ENCODE measurements at places on chromosomes 2 and 18.

DNA sequence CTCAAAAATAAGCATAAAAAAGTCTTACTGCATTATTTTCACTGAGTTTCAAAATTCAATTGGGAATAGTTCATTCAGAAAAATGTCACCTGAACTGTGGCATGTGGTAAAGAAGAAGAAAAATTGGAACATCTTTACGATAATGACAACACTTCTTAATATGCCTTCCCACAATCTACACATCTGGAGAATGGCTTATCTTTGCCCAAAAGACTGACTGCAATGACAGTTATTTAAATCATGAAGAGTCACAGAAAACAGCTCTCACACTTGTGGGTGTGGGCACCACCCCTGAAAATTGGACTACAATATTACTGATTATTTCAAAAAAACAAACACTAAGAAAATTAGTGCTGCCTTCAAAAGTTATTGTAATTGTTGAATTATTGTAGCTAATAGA, 152.3 kb downstream of the USP34 start:
- no peak for DNase-seq

GRCh38 chr2:201414099-201415023, 36.9 kb downstream of the TRAK2 start:
- DNase-seq = no peak

- DNase-seq = no peak
Measured at GRCh38 chr2:122988395-122989221, 1036.5 kb upstream of the CNTNAP5 start.

DNA sequence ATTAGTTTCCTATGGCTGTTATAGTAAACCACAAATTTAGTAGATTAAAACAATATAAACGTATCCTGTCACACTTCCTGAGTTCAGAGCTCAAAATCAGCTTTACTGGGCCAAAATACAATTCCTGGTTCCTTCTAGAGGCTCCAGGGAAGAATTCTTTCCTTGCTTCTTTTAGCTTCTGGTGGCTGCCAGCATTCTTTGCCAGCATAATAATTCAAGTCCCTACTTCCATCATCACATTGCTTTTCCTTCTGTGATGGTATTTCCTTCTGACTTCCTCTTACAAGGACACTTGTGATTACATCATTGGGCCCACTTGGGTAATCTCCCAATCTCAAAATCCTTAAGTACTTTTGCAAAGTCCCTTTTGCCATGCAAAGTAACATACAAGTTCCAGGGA, 40.6 kb downstream of the MOB4 start:
- no peak for DNase-seq

- DNase-seq = no peak
Measured at GRCh38 chr2:10873171-10873570, 38.6 kb upstream of the KCNF1 start.

GRCh38 chr18:3885209-3885792, 435.3 kb downstream of the TGIF1 start:
- no peak for DNase-seq

DNA sequence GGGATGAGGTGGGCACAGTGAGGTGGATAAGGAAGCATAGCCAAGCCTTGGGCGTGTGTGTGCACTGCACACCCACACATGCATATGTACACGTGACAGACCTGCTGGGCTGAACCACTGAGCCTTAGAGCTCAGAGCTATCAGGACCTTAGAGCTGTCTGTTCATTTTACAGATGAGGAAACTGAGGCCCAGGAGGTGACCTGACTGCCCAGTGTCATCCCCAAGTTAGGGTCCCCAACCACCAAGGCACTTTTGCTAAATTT, 8.2 kb upstream of the SNED1 start:
- no peak for DNase-seq

DNA sequence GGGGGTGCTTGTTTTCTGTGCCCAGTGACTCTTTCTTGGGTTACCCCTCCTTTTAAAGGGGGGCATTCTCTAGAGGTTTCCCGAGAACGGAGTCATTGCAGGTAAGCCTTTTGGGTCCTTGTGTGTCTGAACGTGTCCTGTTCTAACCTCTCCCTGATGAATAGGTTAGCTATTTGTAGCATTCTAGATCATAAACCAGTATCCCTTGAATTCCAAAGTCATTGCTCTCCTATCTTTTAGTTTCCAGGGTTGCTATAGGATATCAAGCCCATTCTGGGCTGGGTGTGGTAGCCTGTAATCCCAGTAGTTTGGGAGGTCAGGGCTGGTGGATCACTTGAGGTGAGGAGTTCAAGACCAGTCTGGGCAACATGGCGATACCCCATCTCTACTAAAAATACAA, 65.9 kb upstream of the YWHAQ start:
- no peak for DNase-seq
